ENCODE measurements at places on chromosomes 7 and 10.

- DNase-seq = no peak
These were observed 99.3 kb downstream of the ARHGAP22 start for GRCh38 chr10:48505394-48506112.

DNA sequence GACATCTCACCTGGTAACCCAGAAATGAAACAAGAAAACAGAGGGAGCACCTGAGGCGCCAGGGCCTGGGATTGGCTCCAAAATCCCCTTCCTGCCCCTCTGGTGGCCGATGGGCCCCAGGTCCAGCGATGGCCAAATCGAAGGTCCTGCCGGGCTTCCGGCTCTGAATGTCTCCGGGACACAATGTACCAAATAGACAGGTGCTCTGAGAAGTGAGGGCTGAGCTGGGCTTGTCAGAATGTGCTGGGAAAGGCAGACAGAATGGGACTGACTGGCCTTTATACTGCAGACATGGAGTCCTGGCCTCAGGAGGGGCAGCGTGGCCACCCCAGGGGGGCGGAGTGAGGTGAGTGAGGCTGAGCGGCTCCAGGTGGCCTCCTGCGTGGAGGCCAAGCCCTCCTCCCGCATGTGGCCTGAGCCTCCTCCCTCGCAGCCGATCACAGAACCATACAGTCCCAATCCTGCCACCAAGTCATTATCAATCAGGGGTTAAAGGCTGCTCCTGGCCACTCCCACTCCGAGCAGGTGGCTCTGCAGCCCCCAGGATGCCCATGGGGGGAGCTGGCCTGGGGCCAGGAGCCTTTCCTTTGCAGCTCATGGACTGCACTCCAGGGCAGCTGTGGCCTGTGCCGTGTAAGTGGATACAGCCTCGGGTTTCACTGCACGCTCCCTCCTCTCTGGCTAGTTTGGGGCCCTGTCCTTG, 185.5 kb downstream of the ADARB2 start:
- DNase-seq = peak; percentile 77

- DNase-seq = no peak
These were observed 27.1 kb downstream of the NMT2 start for GRCh38 chr10:15141136-15142054.

- no peak for DNase-seq
These were observed 483.0 kb upstream of the SORCS1 start for GRCh38 chr10:107647462-107647861.

GRCh38 chr7:134548877-134549276, at the start of gene AKR1B15:
Gene AKR1B15, plus strand, starts transcription at chr7:134549110. Its CDS starts 15,510 bp downstream, at chr7:134564620.
- no peak for DNase-seq

DNA sequence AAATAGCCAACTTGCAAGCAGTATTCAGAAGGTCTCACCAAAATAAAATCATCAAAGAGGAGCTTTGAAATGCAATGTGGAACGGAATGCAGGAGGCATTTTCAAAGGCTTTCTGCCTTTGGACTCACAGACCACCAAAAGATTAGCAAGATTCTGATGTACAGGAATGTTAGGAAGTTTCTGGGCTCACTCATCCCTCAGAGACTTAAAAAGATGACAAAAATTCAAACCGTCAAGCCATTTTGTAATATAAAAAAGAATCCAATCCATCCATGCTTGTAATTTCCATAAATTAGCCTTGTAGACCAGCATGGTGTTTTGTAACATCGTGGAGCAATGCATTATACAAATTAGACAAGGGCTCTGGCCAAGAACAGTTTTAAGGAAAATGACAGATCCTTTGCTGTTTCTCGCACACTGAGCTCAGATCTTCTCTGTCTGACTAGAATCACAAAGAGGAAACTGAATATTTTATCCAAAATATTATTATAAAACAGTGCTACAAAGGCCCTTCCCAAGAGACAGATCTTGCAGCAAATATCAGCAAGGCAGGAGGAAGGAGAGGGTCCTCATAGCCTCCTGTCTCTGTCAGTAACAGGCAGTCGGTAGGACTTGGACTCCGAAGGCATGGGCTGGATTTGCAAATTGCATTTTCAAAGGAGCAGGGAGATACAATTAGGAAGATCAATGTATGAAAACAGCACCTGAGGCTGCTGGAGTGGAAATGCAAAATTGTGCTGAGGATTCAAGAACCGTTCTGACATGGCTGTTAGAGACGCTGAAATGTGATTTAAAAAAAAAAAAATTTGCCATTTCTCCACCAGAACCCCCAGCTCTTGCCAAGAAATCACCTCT, 57.4 kb upstream of the NRP1 start:
- no peak for DNase-seq

- DNase-seq = no peak
These were observed 82.2 kb downstream of the PARD3 start for GRCh38 chr10:34732926-34733325.

GRCh38 chr7:156118248-156118645, 306.0 kb upstream of the SHH start:
- DNase-seq = no peak

GRCh38 chr10:22825841-22826240, 102.0 kb upstream of the ARMC3 start:
- DNase-seq = no peak

GRCh38 chr7:47488969-47489342, 93.0 kb downstream of the TNS3 start:
- no peak for DNase-seq

DNA sequence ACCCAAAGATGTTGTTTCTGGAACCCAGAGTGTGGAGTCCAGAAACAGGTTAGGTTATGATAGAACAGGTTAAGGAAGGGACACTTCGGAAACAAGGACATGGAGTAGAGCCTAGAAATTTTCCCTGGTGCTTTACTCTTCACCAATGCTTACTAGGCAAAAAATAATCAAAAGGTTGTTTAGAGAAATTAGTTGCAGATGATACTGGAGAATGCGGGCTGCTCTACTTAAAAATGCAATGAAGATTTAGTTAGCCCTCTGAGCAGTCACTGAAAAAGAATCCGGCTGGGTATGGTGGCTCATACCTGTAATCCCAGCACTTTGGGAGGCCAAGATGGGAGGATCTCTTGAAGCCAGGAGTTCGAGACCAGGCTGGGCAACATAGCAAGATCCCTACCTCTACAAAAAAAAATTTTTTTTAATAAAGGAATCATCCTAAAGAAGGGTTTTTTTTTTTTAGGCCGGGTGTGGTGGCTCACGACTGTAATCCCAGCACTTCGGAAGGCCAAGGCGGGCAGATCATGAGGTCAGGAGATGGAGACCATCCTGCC, 3.3 kb upstream of the UBE2H start:
- DNase-seq = no peak

- DNase-seq = no peak
These were observed 128.4 kb downstream of the ARHGAP22 start for GRCh38 chr10:48476279-48476982.

DNA sequence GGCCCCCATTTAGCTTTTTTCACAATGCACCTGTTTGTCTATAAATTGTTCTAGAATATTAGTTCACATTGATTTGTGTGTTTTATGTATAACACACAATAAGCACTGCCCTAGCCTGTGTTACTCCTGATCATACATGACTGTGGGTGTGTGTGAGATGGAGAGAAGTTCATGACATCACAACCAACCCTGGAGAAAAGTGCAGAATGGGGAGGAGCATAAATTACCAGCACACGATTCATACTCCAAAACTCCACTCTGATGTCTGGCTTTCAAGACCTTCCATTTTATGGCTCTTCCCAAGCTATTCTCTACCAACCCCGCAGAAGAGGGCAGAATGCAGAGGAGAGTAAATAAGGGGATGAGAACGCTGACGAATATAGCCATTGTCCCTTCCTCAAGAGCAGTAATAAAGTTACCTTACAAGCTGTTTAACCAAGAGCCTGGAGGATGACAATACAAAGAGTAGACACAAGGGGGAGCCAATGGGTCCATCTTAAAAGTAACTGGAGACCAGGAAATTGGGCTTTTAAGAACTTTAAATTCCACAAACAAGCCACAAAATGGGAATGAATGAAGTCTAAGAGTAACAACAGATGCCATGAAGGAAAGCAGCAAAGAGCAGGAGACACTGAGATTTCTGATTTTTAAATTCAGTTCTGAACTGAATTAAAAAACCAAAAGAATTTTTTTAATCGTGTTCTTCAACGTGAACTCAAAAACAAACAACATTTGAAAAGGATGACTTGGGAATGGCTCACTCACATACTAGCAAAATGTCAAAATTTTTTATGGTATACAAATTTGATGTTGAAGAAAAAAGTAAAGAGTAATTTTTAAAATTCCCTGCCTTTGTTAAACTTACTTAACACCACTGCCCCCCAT, 159.6 kb downstream of the PARD3 start:
- DNase-seq = peak; percentile 46

Measured in SHP77 (cell line).